ENCODE measurements at places on chromosomes 6 and 20. TPM values are rescaled to one million over a fixed set of nuclear protein-coding genes. Genes with fewer than 3 reads are reported as not detected.

DNA sequence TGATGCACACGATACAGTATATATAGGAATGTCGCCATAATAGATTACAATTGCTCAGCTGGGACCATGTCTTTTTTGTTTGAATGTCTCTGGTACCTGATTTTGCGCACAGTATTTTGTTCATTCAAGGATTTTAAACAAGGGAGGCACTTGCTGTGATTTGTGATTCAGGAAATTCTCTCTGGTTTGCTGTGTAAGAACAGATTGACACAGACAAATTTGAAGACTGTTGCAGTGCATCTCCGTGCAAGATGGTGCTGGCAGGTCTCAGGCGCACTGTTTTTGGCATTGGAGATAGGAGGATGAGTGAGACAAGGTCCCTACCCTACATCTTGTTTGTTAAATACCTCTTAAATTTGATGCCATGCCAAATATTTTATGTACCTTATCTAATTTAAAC lies 2.5 kb downstream of the MAPRE1 start:
- DNase-seq = no peak

GRCh38 chr6:10676403-10676802 lies 18.0 kb downstream of the C6orf52 start:
- DNase-seq = no peak

GRCh38 chr20:60313191-60313590 lies 355.0 kb downstream of the CDH26 start:
- no peak for DNase-seq

Gene ENPP1
- 0.65 TPM for polyA plus RNA-seq

Gene CST5
- polyA plus RNA-seq = not detected

Gene PRL
- not detected for polyA plus RNA-seq

Gene C6orf15
- polyA plus RNA-seq = not detected

Gene GINM1
- polyA plus RNA-seq = 35.6 TPM

Gene WFDC5
- not detected for polyA plus RNA-seq

All from psoas muscle (tissue), 8 donors.